H9 (cell line): ENCODE measurements at places on chromosomes 6 and 20.

DNA sequence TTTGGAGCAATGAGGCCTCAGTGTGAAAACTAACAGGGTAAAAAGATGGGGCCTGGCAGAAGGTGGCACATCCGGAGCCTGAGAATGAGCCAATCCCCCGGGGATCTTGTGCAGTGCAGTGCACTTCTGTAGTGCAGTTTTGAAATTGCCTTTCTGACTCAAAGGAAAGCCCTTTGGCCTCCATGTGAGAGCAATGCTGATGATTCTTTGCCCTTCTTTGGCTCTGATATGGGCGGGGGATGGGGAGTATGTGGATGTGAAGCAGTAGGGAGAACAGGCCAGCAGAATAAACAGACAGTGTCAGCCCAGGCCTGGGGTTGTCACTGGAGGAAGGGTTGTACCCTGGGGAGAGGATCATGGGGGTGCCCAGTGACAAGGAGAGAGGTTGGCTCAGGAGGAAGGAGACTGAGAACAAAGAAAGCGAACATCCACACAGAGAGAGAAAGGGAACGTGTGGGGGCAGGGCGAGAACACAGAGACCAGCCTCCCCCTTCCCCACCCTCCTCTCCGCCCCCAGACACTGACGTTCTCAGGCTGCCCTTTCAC lies 351.2 kb downstream of the CDC5L start:
- no peak for DNase-seq

DNA sequence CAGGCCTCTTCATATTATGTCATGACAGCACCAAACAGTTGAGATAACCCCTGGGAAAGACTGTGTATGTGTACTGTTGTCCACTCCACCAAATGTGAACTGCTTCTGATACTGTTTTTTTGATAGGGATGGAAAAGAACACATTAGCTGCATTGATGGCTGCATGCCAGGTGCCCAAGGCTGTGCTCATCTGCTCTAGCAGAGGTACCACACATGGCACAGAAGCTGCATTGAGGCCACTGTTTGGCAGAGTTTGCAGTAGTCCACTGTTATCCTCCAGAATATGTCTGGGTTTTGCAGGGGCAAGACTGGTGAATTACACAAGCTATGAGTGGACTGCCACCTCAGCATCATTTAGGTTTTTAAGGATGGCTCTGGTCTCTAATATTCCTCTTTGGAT lies 28.2 kb upstream of the ELMO2 start:
- no peak for DNase-seq

DNA sequence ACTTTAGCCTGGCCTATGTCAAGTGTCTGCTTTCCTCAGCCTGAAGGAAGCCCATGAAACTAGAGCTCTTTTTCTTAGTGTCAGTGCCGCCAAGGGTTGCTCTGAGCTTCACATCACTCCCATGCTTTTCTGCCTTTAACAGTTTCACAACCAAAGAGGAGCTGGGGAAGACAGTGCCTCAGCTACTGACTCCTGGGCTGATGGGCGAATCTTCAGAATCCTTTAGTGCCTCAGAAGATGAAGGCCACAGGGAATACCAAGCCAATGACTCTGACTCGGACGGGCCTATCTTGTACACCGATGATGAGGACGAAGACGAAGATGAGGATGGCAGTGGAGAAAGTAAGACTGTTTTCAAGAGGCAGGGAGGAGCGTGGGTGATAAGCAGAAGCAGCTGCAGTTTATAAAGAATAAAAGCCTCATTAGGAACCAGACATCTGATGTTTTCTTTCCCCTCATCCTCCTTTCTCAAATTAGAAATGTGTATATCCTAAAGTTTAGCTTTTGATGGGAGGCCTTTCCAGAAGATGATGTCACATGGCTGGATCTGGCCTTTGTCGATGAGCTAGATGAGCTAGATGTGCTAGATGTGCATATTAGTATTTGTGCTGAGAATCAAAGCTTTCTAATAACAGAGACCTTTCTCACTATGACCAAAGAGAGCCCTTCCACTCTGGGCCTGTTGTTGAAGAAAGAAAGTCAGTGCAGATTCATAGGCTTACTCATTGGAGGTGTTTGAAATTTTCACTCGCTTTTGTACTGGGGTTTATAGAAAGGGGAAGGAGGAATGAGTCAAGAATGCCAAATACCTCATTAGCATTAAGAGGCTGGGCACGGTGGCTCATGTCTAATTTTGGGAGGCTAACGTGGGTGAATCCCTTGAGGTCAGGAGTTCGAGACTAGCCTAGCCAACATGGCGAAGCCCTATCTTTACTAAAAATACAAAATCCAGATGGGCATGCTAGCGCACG lies 70.7 kb upstream of the LTV1 start:
- DNase-seq: no peak

GRCh38 chr6:153489479-153489878 lies 358.4 kb upstream of the RGS17 start:
- DNase-seq: no peak

DNA sequence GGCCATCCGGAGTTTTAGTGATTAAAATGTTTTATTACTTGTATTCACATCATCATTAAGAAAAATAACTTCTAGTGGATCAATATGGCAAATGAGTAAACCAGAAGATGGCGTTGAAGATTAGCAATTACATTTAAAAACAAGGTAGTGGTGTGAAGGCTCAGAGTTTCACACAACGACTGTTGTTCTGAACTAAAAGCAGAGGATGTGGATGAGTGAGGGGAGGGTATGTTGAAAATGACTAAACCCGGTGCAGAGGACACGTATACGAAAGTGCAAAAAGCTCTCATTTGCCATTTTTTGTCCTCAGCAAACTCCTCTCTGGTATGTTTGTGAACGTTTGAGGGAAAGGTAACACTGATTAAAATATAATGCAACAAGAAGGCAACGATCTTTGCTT lies 1.9 kb upstream of the IRF4 start:
- DNase-seq: no peak

DNA sequence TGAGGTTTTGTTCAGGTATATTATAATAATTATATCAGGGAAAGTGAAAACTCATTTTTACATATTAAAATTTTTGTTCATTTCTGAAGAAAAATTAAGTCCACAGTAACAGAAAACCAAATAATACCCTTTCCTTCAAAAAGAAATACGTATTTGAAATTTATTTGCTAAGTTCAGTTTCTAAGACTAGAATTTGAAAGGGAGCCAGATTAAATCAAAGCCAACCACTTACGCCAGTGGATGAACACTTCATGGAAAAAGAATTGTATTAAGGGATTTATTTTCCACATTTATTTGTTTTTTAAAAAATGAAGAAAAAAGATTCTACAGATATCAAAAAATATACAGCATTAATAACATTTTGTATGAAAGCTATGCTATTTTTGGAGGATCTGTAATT lies 654.4 kb downstream of the EYS start:
- DNase-seq: no peak

GRCh38 chr20:35731469-35731788 lies 10.6 kb downstream of the RBM39 start:
- DNase-seq: no peak

GRCh38 chr6:96657344-96657743 lies 94.4 kb downstream of the FHL5 start:
- no peak for DNase-seq

GRCh38 chr6:151716526-151716932 lies 91.0 kb upstream of the ESR1 start:
- peak; percentile 52 for DNase-seq

- peak; percentile 82 for DNase-seq
Observed at GRCh38 chr6:26327450-26328264, 37.3 kb upstream of the BTN3A2 start.

DNA sequence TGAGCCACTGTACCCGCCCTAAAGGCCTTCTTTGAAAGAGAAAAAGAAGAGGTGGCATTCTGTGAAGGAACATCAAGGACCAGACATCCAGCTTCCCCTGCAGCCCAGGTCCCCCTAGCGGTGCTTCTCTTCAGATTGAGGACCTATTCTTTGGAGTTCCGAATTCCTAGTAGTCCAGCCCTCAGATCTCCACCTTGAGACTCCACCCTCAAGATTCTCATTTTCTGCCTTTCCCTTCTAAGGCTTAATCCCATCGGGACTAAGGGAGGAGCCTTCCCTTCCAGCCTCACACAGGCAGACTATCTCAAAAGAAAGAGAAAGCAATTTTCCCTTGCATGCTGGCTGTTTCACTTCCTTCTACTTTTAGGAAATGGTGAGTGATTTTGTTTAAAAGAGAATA lies 32.5 kb downstream of the MUC22 start:
- DNase-seq: peak; percentile 76

DNA sequence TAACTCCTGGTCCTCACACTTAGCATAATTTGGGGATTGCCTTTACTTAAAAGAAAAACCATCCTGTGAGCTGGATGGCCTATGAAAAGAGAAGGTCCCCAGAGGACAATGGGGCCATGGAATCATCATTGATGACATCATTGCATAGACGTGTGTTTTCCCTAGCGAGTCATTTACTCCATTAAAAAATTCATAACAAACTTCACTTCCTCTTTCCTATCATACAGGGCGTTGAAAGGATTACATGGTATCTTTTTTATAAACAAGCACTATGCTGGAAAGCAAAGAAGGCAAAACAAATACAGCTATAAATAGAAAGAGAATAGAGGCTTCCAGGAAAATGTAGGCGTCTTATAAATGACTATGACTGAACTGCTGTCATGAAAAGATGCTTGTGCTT lies 11.3 kb upstream of the COL12A1 start:
- no peak for DNase-seq

DNA sequence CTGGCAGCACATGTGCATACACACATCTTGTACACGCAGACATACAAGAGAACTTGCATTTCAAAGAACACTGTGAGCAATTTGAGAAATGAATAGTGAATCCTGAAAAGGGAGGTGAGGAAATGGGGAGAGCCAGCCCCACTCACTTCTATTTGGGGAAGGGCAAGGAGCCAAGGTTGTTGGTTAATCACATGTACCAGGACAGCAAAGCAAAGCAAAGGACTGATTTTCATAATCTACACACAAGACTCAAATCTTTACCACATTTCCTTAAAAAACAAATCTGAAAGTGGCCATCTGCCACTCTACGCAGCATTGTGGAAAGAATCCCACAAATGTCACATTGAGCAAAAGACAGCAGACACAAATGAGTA lies 35.0 kb upstream of the KIF16B start:
- DNase-seq: no peak

GRCh38 chr6:3421791-3422434 lies 34.9 kb downstream of the SLC22A23 start:
- DNase-seq: no peak

GRCh38 chr6:137370871-137371633 lies 123.1 kb downstream of the OLIG3 start:
- no peak for DNase-seq

DNA sequence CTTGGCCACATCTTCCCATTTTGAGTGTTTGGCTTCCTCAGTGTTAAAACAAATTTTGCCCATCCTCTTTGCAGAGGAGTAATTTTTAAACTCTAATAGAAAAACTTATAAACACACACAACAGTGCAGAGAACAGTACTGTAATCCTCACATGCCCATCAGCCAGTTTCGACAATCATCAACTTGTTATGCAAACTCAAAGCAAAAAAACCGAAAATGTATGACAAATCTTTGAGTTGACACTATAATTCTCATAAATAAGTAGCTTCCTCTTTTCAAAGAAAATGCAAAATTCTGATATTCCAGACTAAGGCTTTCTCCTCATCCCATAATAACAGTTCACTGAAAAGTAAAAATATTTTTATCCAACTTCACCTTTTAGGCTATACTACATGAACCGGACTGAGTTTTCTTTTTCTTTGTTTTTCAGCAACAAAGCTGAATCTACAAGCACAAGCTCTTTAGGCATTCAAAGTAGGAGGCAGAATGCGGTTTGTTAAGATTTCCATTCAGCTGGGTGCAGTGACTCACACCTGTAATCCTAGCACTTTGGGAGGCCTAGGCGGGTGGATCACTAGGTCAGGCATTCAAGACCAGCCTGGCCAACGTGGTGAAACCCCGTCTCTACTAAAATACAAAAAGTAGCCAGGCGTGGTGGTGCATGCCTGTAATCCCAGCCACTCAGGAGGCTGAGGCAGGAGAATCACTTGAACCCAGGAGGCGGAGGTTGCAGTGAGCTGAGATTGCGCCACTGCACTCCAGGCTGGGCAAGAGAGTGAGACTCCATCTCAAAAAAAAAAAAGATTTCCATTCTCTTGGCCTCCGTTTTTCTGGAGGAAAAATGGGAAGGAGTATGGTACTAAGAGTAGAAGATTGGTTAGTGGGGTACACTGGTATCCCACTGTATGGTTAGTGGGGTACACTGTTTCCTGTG lies 74.8 kb downstream of the GCNT2 start:
- peak; percentile 66 for DNase-seq

DNA sequence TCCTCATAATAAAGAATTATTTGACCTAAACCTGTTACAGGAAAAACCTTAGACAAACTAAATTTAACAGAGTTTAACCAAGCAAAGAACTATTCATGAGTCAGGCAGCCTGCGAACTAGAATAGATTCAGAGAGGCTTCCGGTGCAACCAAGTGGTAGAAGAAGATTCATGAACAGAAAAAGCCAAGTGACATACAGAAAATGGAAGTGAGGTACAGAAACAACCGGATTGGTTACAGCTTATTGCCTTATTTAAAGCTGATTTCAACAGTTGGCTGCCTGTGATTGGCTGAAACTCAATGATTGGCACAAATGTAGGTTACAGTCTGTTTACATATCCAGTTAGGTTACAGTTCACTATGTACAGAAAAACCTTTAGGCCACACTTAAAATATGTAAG lies 10.1 kb downstream of the PPP1R3G start:
- DNase-seq: no peak

GRCh38 chr6:125759184-125759902 lies 9.9 kb downstream of the HEY2 start:
- DNase-seq: peak; percentile 91

GRCh38 chr20:19498756-19499155 lies 259.3 kb upstream of the RIN2 start:
- no peak for DNase-seq

DNA sequence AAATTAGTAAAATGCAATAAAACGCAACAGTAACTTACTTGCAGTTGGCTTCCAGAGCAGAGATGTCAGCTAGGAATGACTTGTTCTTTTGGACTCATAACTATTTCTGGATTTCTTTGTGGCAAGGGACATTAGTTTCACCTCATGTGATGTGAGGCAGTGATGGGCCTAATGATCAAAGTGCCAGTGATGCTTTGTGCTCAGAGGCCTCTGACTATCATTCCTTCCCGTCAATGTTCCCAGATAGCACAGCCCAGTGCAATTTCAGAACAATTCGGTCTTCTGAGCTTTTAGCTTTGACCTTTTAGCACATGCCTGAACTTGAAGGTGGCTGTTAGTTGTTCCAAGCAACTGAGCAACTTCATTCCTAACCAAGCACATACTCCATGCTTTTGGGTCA lies 596.8 kb downstream of the TFAP2B start:
- no peak for DNase-seq

- no peak for DNase-seq
Observed at GRCh38 chr6:121885399-121886152, 450.1 kb downstream of the GJA1 start.

- no peak for DNase-seq
Observed at GRCh38 chr20:11020712-11021111, 346.9 kb upstream of the JAG1 start.

GRCh38 chr6:38775870-38776269 lies 60.8 kb downstream of the DNAH8 start:
- DNase-seq: no peak

GRCh38 chr6:83707829-83708545 lies 914 bp downstream of the SNAP91 start:
- DNase-seq: peak; percentile 56
